ENCODE measurements at places on chromosomes 4 and X. TPM values are rescaled to one million over a fixed set of nuclear protein-coding genes. Genes with fewer than 3 reads are reported as not detected.

HDX gene
- 4.3 TPM for total RNA-seq

CRMP1 gene
- 1.7 TPM for total RNA-seq

- DNase-seq, result no peak
Measured at GRCh38 chr4:114200026-114200425, 220.6 kb upstream of the ARSJ start.

DNA sequence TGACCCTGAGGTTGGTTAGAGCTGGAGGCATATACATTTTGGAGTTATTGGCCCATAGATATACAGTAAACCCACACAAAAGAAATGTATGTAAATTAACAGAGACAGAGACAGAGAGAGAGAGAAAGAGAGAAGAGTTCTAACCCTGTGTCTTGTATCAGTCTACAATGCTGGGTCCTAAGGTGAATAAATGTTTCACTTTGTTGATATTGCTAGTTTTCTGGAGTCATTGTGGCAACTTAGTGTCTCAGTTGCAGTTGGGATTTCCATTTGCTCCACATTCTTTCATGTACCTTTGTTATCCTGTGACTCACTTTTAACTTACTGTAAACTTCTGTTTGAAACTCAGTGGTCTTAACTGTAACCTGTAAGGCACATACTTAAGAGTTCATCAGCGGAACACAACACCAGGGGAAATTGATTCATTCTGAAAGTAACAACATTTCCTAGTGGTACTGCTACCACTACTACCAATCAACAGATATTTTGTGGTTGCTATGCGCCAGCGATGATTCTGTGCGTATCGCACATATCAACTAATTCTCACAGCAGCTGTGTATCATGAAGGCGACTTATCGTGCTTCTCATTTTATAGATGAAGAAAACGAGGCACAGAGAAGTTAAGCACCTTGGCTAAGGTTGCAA, 38.5 kb upstream of the ETDA start:
- no peak for DNase-seq

DNA sequence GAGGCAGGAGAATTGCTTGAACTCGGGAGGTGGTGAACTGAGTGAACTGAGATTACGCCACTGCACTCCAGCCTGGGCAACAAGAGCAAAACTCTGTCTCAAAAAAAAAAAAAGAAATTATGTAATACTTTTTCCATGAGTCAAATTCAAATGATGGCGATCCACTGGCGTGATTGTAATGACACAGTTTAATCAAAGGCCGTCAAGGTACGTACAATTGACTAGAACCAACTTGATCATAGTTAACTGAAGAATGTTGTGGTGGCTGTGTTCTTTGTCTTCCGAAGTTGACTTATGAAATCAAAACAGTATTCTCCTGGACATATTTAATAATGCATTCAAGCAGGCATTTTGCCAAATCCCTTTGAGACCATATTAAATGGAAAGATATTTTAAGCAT, 318.6 kb upstream of the FAT1 start:
- DNase-seq, result no peak

FAM47A gene
- not detected for total RNA-seq

VEGFC gene
- total RNA-seq, result 6.3 TPM

GRCh38 chr4:88672987-88673386, 24.6 kb downstream of the NAP1L5 start:
- DNase-seq, result no peak

DNA sequence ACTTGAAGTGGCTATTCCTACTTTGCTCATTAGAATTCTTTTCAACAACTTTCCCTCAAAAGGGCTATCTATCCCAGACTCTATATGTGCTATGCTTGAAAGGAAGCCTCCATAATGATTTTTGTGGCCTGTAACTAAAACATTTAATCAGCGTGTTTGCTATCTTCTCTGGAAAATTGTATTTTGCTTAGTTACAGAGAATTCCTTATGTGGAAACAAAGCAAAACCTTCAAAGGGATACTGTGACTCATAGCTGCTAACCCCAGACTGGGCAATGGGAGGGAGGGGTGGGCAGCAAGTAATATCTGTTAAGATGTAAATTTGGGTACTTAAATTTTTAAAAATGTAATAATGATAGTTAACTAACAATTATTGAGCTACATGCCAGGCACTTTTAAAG, 3.7 kb downstream of the SLC25A14 start:
- no peak for DNase-seq

- no peak for DNase-seq
Measured at GRCh38 chr4:75028196-75028854, 95.4 kb downstream of the PARM1 start.

DNA sequence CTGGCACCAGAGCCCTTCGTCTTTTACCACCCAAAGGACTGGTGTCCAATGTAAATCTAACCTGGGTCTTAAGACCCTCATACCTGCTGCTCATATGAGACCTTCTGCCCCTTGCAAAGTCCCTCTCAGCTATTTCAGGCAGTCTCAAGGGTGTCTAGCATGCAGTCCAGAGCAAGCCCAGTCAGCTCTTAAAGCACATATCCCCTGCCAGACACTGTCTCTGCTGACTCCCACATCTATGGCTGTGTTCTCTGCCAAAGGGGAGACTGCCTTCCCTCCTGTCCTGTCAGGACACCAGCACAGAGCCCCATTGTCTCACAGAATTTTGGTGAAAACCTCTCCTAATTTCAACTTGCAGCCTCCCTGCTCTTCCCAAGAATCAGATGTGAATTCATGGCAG, 118.5 kb downstream of the PARM1 start:
- no peak for DNase-seq

DNA sequence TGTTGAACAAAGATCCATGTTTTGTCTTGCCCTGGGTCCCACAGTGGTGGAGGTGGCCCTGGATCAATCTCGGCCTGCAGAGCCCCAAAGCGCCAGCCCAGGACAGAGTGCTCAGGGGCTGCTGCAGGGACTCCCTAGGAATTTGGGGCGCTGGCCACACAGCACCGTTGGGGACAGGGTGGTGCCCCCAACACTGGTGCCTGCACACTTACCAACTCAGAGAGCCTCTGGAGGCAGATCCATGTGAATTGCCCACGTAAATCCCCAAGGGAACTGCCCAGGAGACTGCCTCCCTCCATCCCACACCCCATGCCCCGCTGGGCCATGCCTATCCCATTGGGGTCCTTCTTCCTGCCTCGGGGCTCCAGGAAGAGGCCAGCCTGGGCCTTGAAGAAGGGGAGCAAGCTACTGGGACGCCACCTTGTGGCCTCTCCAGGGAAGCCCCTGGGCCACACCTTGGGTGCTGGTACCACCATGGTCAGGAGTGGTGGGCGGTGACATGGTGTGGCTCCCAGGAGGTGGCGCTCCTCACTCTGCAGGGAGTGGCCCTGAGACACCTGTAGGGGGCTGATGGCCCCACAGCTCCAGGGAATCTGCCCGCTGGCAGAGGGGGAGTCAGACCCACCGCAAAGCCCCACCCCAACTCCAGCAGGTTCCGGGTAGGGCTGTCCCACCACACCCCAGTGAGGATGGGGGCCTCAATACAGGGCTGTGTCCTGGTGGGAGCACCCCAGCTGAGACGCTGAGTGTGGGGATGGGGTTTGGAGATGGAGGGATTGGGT, 22.8 kb downstream of the CFAP99 start:
- no peak for DNase-seq

ITM2A gene
- 39.7 TPM for total RNA-seq

GRCh38 chrX:107348051-107348450, 101.4 kb upstream of the FRMPD3 start:
- DNase-seq, result no peak

- no peak for DNase-seq
Measured at GRCh38 chrX:104370089-104370488, 115.4 kb upstream of the ESX1 start.

GRCh38 chr4:59127006-59127405, 2016.8 kb upstream of the IGFBP7 start:
- no peak for DNase-seq

DNA sequence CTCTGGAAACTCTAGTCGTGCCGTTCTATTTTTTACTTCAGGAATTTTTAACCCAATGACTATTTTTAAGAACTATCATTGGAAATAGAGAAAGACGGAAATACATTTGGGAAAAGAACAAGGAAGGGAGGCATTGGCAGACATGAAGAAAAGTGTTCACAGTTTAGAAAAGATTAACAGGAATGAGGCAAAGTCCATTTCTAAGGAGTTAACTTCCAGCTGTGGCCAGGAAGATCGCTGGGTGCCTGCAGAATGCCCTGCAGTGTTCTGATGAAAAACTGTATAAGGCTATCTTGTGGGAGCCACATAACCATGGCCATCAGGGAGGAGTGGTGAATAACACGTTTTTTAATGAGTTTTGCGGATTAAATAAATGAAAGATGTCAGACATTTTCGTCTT, 150.6 kb upstream of the VCX3A start:
- no peak for DNase-seq

- DNase-seq, result no peak
Measured at GRCh38 chrX:136195247-136195646, 47.9 kb downstream of the FHL1 start.

DNA sequence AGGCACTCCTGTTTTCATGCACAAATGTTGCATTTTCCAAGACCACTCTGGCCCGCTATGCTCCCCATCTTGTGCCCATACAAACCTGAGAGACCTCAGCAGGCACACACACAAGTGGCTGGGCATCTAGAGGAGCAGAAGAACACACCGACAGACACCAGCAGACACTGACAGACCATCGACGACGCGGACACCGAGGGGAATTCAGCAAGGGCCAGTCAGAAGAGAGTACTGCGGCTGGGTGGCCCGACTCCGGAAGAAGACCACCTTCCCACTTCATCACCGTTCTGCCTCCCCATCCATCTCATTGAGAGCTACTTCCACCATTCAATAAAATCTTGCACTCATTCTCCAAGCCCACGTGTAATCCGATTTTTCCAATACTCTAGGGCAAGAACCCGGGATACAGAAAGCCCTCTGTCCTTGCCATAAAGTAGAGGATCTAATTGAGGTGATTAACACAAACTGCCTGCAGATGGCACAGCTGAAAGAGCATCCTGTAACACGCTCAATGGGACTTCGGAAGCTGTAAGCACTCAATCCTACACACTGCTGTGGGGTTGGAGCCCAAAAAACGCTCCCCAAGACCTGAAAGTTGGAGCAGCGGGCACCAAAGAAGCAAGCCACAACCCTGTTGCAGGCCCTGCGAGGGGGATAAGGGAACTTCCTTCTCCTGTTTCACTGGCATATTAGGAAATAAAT, 780.9 kb downstream of the ARAP2 start:
- DNase-seq, result no peak

DNA sequence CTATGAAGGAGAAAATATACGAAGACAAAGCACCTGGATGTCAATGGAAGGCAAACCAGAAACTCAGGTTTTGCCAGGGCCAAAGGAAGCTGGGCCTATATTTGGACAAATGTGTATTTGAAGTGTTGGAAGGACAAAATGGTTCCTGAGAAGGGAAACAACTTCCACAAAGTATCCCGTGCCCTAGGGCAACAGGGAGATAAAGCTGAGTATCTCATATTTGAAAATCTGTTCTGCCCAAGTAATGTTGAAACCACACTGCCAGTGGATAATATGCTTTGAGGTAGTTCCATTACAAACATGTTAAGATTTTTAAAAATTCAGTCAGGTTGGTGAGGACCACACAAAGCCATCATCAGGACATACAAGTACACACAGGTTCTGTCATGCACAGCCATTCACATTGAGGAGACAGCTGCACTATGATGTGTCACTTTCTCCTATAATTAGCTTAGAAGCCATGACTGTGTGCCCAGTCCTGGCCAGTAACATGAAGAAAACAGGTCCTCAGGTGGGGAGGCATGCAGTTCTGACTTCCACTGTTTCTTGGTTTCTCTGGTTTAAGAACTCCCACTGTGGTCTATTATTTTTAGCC, 116.4 kb downstream of the PWWP3B start:
- DNase-seq, result no peak

DNA sequence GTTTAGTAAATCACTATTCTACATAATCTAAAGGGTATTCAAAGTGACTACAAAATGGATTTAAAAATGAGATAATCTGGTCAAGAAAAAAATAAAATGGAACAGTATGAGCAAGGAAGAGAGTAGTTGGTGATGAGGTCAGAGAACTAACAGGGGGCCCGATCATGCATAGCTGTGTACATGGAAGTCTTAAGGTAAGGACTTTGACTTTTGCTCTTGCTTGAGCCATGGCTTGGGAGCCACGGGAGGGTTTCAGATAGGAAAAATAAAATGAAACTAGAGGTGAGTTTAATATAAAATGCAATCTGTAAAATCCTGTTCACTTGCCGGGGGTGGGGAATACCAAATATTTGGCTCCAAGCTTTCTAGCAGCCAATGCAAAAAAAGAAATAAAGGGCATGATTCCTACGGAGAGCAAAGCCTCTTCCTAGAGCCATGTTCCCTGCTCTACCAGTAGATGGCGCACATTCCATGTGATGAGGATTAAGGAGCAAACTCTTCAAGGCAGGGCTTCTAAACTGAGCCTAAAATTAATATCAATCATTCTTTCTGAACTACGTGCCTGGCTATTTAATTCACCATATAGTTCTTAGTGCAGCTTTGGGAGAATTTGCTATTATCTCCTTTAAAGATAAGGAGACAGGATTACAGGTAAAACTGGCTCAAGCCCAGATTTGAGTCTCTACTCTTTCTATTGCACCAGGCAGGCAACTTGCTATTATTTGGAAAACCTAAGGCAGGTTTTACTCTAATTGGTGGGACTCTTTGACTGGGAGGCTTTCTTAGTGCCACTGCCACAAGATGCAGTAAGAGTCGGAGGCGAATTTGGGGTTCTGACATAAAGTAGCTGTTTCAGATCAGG, 6.8 kb upstream of the CLCN5 start:
- no peak for DNase-seq

- DNase-seq, result no peak
Measured at GRCh38 chr4:92303621-92304027, at the start of gene GRID2. Gene GRID2 (plus strand): TSS chr4:92303966.

DNA sequence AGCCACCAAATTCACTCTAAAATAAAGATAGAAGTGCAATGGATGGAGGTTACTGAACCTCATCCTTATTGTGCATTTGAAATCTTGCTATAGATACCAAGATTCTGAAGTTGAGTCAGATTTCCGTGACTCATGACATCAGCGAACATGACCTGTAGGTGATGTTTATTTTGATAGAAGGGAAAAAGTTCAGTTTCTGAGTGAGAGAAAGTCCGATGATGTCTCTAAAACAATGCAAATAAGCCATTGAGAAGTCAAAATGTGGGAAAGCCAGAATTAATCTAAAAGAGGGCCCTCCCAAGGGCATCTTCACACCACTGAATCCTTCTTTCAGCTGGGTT, 20.0 kb downstream of the PHOX2B start:
- DNase-seq, result peak; percentile 3

- DNase-seq, result no peak
Measured at GRCh38 chr4:164509951-164510350, 244.0 kb upstream of the SMIM31 start.

GRCh38 chrX:140057001-140057411, 91.7 kb upstream of the CXorf66 start:
- DNase-seq, result no peak

GRCh38 chr4:134215620-134216344, 14.2 kb upstream of the PABPC4L start:
- DNase-seq, result no peak

ODAPH gene
- not detected for total RNA-seq

DNA sequence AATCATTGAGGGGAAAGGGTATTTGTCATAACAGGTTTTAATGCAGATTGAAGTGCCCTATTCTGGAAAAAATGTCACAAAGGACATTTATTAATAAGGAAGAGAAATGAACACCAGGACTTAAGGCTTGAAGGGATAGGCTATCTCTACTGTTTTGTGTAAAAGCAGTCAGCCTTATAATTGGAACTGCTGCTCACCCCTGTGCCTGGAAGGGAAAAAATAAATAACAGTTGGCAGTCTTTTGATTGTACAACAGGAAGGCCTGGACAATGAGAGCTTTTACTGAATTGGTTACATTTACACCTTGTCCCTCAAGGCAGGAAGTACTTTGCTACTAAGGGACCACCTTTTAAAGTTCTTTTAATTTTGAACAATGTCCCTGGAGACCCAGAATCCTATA, 17.8 kb upstream of the MAGED4 start:
- no peak for DNase-seq

FANCB gene
- 0.86 TPM for total RNA-seq

MYOZ2 gene
- 2.1 TPM for total RNA-seq
